Stimulated activated CD8-positive, alpha-beta memory T cell treated with anti-CD3 and anti-CD28 coated beads, Interleukin-15, amount 100 ng/mL, for 4 hours (primary cell): ENCODE measurements at places on chromosomes 16 and 17.

DNA sequence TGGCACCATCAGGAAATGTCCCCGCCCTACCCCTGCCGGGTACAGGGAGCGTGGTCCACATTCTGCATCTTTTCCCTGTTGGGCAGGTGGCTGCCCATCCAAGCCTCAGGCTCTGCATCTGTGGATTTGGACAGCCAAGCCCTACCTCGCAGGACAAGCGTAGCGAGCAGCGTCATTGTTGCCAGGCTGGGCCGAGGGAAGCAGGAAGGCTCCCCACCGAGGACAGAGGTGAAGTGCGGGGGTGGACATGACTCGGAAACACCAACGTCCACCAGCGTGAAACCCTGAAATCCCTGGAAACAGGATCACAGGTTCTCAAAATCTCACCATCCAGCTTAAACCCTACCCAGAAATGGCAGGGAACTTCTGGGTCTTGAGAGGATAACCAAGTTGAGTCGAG is 73.6 kb downstream of the SOCS1 start:
- no peak for DNase-seq

DNA sequence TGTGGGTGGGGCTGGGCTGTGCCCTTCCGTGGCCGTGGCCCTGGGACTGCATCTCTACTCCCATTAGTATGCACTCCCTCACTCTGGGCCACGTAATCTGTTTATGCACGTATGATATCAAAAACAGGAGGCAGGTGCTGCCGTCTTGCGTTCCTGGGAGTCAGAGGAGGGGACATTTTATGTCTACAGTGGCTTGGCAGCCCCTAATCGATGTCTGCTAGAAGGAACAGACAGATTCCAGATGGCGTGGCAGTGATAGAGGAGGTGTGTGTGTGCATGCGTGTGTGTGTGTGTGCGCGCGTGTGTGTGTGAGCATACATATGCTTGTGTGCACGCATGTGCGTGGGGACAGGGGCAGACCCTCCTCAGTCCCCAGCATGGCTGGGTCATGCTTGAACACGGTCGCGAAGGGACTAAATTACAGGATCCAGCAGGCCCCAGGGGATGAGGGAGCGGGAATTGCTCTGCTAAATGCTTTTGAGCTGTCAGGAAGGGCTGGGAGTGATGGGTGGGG is 44.7 kb downstream of the SREBF1 start:
- DNase-seq, result no peak

GRCh38 chr16:81837312-81837751 is 58.2 kb downstream of the PLCG2 start:
- no peak for DNase-seq

DNA sequence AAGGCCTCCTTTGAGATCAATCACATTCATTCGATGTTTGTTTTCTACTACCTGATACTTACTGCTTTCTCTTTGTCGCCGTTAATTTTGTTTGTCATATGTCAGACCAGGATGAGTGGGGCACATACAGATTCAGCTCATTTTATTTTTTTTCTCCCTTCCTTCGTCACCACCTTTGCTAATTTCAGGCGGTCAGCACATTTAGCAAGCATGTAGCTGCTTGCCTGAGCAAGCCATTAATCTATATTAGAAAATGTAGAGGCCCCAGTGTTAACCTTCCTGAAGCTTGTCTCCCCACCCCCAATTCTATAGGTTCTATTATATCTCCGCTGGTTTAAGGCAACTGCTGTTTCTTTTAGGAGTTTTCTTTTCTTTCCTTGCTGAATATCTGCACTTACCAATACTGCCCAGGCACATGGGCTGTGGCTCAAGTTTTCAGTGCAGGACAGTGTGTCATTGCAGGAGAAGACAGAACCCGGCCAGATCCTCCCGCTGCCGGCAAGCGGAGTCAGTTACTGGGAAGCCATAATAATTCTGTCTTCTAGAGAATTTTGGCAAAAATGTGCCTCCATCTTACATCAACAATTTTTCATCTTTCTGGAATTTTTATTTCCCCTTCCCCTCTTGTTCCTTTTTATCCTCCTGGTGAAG is 714.3 kb downstream of the WWOX start:
- DNase-seq, result no peak

DNA sequence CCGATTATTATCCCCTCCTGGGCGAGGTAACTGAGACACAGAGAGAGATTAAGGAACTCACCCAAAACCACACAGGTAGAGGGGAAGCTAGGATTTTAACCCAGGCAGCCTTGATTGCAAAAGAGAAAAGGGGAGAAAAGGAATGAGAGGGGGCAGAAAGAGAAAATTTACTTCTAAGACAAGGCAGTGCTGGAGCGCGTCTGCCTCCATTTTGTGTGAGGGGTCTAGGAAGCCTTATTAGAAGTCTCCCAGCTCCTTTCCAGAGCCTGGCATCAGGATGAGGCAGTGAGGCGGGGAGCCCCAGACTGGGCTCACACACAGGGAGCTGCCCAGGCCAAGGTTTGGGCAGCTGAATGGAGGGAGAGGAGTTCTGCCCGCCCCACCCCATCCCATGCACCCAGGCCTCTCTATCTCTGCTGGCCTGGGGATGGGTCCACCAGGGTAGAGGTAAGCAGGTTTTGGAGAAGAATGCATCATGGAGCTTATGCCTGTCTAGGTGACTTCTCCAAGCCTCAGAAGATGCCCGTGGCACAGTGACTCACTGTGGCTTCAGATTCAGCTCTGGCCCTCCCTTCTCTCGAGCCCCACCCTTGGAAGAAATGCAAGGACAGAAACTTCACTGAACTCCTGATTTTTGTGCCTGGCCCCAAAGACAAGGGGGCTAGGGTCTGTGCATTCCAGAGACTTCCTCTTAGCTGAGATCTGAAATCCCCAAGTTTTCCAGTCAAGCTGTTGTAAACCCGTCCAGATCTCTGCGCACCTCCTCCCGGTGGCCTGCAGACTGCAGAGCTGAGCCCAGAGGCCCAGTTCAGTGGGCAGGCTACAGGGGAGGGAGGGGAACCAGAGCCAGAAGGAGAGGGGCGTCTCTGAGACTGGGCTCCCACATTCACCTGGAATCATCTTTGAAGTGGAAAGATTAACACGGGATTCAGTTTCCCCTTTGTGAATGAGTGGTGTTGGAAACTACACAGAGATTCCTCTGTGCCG is 95.1 kb upstream of the CDH5 start:
- no peak for DNase-seq

- no peak for DNase-seq
Observed at GRCh38 chr17:49645654-49646053, 32.2 kb downstream of the SPOP start.

DNA sequence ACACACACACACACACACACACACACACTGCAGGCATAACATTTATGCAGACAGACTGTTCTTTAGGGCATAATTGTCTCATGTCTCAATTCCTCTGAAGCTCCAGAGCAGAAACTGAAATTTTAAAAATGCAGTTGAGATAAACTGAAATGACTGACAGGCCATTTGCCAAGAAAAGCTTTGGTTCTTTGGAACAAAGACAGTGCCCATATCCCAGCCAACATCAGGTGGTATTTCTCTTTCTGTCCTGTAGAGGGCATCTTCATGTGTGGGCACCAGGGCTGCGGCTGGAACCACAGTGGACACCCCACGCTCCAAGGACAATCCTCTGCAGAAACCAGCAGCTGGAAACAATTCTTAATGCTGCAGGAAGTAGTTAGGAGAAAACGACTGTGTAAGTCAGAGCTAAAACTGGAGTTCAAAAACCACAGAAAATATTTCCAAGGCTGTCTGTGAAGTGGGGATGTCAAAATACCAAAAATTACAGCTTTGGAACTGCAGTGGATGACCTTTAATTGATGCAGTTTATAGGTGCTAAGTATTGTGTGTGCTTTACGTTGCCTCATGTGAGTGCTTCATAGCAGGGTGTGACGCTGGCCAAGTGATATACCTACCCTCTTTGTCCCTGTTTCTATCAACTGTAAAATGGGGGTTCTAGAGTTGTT is 10.6 kb upstream of the MEFV start:
- no peak for DNase-seq

DNA sequence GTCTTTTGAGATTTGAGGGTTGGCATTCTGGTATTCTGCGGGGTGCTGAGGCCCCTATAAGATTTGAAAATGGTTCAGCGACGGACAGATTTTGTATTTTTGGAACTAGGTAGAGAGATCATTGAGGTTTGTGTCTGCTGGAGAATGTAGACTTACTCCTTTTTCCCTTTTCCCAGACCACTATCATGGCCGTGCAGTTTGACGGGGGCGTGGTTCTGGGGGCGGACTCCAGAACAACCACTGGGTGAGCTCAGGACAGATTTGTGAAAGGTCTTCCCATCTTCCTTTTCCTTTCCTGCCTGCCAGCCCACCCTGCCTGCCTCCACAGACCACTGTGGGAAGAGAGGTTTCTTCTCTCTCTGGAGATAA is 572 bp downstream of the PSMB6 start:
- no peak for DNase-seq

- DNase-seq, result no peak
Observed at GRCh38 chr16:49312389-49312985, 30.8 kb upstream of the CBLN1 start.

GRCh38 chr16:10441726-10442125 is 55.9 kb downstream of the ATF7IP2 start:
- no peak for DNase-seq
